ENCODE measurements at places on chromosomes 2 and 18.

DNA sequence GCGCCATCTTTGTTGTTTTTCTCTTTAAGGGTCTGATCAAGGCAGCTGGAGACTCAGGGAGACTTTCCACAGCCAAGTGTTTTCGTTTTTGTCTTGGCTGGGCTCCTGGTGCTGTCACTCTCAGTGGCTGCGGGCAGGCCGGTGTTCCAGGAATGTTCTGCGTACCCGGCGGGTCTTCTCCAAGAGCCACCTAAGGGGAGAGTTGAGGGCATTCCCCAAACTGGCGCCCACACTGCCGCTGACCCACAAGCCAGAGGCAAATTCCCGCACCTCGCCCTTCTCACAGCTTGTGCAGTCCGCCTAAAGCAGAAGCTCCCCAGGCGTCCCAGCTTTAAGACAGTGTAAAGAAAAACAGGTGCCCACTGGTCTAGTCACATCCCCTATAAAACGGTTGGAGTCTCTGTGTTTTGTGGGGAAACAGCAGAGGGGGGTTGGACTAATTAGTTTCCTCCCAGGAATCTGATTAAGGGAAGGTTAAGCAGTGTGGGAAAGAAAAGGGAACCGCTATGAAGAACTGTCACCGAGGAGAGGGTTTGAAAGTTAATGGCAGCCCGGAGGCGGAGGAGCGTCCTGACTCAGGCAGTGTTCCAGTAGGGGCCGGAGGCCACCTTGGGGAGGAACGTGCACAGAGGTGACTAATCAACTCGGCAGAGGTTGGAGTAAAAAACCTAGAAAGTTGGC is 224.5 kb downstream of the SLC4A3 start:
- DNase-seq, result no peak

GRCh38 chr2:70508711-70509462 is 44.7 kb downstream of the TGFA start:
- no peak for DNase-seq

GRCh38 chr2:230601510-230601909 is 111.1 kb upstream of the CAB39 start:
- no peak for DNase-seq

- DNase-seq, result no peak
Measured at GRCh38 chr2:219073413-219074129, 12.8 kb upstream of the IHH start.

- DNase-seq, result no peak
Measured at GRCh38 chr2:224729435-224729834, 13.3 kb upstream of the CCDC195 start.

All from stimulated activated CD8-positive, alpha-beta memory T cell treated with anti-CD3 and anti-CD28 coated beads, Interleukin-2, amount 100 ng/mL, for 1 hour (primary cell).